Activated gamma-delta T cell treated with Interleukin-2 at 50 U/mL for 16 hours (primary cell): ENCODE measurements at places on chromosomes 5 and 9.

DNA sequence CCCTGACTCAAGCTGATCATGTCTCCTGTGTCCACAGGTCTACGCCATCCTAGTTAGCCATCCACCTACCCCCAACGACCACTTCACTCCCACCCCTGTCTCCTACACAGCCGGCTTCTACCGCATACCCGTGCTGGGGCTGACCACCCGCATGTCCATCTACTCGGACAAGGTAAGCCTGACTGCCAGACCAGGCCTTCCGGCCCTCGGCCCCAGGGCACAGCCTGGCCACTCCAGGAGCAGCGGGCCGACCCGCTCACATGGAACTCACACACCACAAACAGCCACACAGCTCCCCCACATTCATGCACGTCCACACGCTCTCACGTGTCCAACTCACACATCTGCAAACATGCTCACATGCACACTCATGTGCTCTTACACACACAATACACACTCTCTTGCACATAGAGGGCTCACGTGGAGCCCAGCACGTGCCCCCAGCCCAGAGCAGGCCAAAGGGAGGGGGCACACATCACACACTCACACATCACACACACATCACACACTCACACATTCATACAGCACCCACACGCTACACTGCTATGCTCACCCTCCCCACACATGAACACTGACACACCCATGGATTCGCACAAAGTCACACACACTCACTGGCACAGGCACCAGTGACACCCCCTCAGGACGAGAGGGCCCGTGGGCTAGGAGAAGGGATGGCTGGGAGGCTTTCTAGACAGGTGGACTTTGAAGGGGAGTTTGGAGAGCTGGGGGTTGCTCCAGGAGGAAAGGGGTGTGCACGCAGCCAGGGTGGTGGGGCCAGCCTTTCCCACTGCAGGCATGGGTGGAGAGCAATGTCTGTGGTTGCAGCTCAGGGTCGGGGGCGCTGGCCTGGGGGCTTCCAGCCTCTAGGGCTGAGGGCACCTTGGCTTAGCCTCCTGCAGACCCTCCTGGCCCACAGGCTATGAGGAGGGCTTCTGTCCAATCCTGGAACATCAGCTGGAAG lies 3.3 kb downstream of the GRIN1 start:
- DNase-seq, result no peak

GRCh38 chr9:28961623-28962022 lies 1388.3 kb upstream of the C9orf72 start:
- no peak for DNase-seq

DNA sequence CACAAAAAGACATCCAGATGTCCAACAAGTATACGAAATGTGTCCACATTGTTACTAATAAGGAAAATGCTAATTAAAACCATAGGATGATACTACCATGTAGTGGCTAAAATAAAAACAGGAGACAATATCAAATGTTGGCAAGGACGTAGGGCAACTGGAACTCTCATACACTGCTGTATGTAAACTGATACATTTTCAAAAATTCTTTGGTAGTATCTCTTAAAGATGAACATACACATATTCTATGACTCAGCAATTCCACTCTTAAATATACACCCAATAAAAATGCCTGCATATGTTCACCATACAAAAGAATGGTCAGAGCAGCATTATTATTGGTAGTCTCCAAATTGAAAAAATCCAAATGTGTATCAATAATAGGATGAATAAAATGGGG lies 2.9 kb upstream of the CCDC180 start:
- no peak for DNase-seq

DNA sequence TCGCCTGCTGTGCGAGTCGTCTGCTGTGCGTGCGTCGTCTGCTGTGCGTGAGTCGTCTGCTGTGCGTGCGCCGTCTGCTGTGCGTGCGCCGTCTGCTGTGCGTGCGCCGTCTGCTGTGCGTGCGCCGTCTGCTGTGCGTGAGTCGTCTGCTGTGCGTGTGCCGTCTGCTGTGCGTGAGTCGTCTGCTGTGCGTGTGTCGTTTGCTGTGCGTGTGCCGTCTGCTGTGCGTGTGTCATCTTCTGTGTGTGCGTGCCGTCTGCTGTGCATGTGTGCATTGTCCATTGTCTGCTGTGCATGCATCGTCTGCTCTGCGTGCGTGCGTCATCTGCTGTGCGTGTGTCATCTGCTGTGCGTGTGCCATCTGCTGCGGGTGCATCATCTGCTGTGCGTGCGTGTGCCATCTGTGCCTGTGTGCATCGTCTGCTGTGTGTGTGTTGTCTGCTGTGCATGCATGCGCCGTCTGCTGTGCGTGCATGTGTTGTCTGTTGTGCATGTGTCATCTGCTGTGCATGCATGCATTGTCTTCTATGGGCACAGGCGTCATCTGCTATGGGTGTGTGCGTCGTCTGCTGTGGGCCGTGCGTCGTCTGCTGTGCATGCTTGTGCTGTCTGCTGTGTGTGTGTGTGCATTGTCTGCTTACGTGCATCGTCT lies 68.6 kb upstream of the IRX4 start:
- DNase-seq, result no peak

DNA sequence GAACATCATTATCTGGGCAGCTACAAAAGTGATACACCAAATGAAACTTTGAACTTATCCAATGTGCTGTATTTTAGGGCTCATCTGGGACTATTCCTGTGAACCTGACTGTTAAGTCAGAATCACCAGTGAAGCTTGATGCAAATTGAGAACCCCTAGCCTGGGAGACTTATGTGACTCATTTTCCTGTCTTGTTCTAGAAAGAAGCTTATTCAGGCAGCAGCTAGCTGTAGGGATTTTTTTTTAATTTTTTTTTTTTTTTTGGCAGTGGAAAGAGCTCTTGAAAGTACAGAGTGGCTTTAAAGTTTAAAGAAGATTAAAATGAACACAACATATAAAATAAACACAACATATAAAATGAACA lies 81.1 kb upstream of the TNFAIP8 start:
- DNase-seq, result no peak

GRCh38 chr5:154401355-154401754 lies 44.4 kb upstream of the SAP30L start:
- DNase-seq, result no peak

DNA sequence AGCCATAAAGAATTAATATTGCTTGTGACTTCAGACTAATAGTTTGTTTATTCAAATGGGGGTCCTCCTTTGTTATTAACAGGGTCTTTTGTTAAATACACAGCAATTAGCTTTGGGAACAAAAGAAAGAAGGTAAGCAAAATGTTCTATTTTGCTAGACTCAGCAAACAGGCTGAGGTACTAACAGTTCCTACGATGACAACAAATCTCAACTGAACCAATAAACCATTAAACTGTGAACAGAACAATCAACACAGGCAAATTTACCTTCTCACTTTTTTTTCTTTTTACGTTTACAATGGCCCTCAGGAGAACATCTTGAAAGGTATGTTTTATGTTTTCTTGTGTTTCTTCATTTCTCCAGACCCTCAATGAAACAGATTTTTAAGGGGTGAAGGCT lies 207.2 kb downstream of the NFIB start:
- DNase-seq, result no peak

DNA sequence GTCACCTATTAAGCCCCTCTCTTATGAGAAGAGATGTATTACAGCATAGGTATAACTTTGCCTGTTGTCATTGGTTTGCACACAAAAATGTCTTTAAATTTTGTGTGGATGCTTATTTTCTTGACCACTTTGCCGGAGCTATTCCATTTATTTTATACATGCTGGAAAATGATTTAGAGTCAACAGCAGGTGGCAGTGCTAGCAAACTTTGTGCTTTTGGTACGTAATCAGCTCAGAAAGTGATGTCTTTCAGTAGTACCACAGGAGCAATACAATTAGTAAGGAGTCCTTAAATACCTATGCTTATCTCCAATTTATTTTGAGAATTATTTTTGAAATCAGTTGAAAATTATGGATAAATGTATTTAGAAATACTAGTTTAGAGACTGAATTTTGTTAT lies 19.8 kb upstream of the NUDT12 start:
- no peak for DNase-seq

DNA sequence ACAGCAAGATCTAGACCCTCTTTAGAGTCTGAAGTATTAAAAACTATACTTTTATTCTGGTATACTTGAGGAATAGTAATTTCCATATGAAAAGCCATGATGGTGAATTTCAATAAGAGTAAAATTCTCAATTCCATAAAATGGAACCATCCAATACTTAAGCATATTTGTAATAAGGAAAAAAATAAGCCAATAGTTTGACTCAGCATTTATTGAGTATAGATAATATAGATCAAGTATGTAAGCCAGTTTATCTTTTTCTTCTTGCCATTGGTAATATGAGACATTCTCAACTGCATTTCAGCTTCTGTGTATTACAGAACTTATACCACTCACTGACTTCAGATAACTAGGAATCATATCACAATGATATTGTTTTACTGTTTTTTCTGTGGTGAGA lies 361.0 kb downstream of the SLCO4C1 start:
- DNase-seq, result no peak
